ENCODE measurements at places on chromosomes 2 and 18. TPM values are rescaled to one million over a fixed set of nuclear protein-coding genes. Genes with fewer than 3 reads are reported as not detected.

Gene DNER
- total RNA-seq, result 0.55 TPM

Gene RAPGEF4
- 1.00 TPM for total RNA-seq

Gene KIF5C
- total RNA-seq, result 0.66 TPM

Gene RAD51AP2
- total RNA-seq, result not detected

Gene MBD5
- 20.0 TPM for total RNA-seq

Gene HOXD10
- total RNA-seq, result 2.3 TPM

Gene MOGAT1
- total RNA-seq, result not detected

Gene PTPN4
- 24.2 TPM for total RNA-seq

Gene CEBPZOS
- total RNA-seq, result 15.6 TPM

Gene EFR3B
- total RNA-seq, result 0.87 TPM

Gene TMEM198
- total RNA-seq, result 0.77 TPM

Gene MYL1
- total RNA-seq, result not detected

Gene CROCC2
- not detected for total RNA-seq

Gene REG1B
- total RNA-seq, result not detected

Gene FZD7
- total RNA-seq, result 33.4 TPM

Gene APOB
- total RNA-seq, result under 0.01 TPM

Gene GALNT13
- 0.87 TPM for total RNA-seq

Gene ZNF804A
- total RNA-seq, result 11.5 TPM

Gene PID1
- total RNA-seq, result 5.7 TPM

Gene SGPP2
- not detected for total RNA-seq

Gene SIX3
- under 0.01 TPM for total RNA-seq

Gene DNAJC5G
- not detected for total RNA-seq

Gene CPO
- total RNA-seq, result 0.12 TPM

Gene CKAP2L
- 3.9 TPM for total RNA-seq

Gene BCL11A
- total RNA-seq, result 0.37 TPM

Gene CASP10
- total RNA-seq, result 4.5 TPM

Gene MRPL19
- 54.5 TPM for total RNA-seq

Gene KLHL14
- total RNA-seq, result not detected

Gene UNC80
- not detected for total RNA-seq

Gene PRSS56
- total RNA-seq, result not detected

Gene ABCA12
- not detected for total RNA-seq

Gene GAL3ST2
- 0.44 TPM for total RNA-seq

Gene RFTN2
- total RNA-seq, result 4.2 TPM

Gene GCG
- total RNA-seq, result not detected

Gene LBH
- total RNA-seq, result 56.1 TPM

Gene LRRTM1
- 0.44 TPM for total RNA-seq

Gene MYOM1
- 0.22 TPM for total RNA-seq

Gene DLX1
- total RNA-seq, result not detected

Gene PLCD4
- total RNA-seq, result 2.6 TPM

Gene TWSG1
- 114 TPM for total RNA-seq

Gene EML6
- 1.1 TPM for total RNA-seq

Gene ECEL1
- not detected for total RNA-seq

Gene ADCY3
- 47.9 TPM for total RNA-seq

Gene OLA1
- 103 TPM for total RNA-seq

Gene SP5
- not detected for total RNA-seq

Gene CABYR
- 7.2 TPM for total RNA-seq

Gene CARF
- 4.0 TPM for total RNA-seq

Gene NCKAP5
- total RNA-seq, result 1.6 TPM

Data from uterine smooth muscle cell (primary cell).